ENCODE measurements at places on chromosomes 7 and 10.

DNA sequence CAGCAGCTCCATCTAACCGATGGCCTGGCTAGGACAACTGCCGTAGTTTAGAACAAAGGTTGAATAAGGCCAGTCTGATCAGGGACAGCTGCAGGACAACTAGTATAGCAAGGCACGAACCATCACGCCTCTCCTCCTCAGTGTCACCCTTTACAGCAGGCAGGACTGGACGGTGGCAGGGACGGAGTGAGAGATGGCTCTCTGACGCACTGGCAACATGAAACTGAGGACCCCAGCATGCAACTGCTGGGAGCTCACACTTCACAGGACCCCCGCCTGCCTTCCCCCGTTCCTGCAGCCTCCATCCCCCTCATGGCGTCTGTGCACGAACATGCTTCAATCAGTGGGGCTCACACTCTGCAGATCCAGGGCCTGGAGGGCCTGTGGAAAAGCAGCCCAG is 53.7 kb downstream of the ZRANB1 start:
- no peak for DNase-seq

DNA sequence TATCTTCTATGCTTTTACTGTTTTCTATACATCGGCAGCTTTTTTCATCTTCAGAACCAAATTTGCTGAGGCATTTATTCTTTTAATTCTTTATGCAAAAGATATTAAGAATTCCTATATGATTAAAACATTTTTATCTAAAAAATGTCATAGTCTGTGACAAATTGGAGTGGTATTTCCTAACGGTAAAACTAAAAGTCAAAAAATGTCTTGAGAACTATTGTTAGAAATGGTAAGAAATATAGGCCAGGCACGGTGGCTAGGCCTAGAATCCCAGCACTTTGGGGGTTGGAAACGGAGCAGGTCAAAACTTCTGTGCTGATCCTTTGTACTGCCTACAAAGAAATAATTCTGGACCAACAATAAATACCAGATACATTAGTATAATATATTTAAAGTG is 57.7 kb upstream of the PRR15 start:
- DNase-seq: no peak

DNA sequence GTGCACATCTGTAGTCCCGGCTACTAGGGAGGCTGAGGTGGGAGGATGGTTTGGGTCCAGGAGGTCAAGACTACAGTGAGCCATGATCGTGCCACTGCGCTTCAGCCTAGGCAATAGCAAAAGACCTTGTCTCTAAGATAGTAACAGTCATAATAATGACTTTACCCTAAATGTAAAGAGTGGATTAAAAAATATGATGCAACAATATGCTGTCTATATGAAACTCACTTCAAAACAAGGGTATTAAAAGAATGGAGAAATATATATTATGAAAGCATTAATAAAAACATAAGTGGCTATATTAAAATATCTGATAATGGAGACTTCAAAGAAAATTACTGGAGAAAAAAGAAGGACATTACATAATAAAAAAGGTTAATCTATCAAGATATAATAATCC is 5.7 kb downstream of the GNA12 start:
- DNase-seq: no peak

GRCh38 chr7:30464231-30464671 is 14.3 kb downstream of the NOD1 start:
- no peak for DNase-seq

GRCh38 chr7:72709909-72710308 is 118.1 kb downstream of the TYW1B start:
- no peak for DNase-seq

- no peak for DNase-seq
These were observed 130.0 kb upstream of the BTBD16 start for GRCh38 chr10:122140941-122141623.

- DNase-seq: no peak
These were observed 40.5 kb downstream of the ERCC6 start for GRCh38 chr10:49498425-49498824.

GRCh38 chr7:38863601-38864291 is 45.2 kb downstream of the VPS41 start:
- no peak for DNase-seq
